AG04449 (cell line): ENCODE measurements at places on chromosomes 12 and 14.
A peak's percentile ranks its signal among the peaks of the same experiment; 100 is the strongest.

DNA sequence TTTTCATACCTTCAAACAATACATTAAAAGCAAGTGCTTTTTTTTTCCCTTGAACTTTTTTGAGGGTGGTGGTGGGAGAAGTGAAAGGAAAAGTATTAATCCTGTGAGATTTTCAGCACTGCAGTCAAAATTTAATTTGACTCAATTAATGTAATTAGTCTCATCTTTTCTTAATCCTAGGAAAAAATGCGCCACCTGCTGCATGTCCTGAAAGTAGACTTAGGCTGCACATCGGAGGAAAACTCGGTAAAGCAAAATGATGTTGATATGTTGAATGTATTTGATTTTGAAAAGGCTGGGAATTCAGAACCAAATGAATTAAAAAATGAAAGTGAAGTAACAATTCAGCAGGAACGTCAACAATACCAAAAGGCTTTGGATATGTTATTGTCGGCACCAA lies 52.2 kb downstream of the SPATA7 start:
- DNase-seq: no peak

DNA sequence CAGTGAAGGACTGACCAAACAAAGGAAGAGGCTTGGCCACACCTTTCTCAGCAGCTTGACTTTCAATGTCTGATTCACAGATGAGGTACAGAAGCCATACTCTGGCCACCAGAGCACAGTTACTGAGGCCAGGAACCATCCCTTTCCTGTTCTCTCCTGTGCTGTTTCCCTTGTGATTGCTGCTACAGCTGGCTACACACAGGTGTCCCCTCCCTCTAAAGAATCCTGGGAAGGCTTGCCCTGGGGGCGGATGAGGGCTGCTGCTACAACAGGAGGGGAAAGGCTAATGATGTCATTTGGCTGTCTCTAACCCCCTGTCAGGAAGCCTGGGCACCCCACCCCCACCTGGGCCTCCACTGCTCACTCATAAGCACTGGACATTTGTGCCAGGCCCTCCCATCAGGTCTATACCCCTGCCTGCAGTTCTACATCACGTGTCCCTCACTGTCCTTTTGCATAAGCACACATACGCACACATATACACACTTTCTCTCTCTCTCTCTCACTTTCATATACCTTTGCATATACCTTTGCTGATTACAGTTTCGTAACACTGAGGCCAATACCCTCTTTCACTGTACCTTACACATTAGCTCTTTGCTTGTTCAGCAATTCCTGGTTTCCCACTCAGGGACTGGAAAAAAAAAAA lies 41.4 kb downstream of the PRPF40B start:
- DNase-seq: no peak

DNA sequence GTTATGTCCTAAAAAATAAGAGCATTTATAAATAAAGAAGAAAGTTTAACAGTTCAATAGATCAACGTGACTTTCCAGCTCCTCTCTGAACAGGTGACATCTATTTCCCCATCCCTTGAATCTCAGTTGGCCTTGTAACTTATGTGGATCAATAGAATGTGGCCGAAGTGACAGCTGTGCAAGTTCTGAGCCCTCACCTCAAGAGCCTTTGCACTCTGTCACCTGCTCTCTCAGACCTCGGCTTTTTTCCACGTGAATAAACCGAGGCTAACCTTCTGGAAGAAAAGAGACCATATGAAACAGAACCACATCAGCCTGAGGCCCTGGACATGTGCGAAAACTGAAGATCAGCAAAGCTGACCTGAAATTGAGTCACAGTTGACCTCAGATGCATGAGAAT lies 253.0 kb downstream of the DAD1 start:
- DNase-seq: no peak

DNA sequence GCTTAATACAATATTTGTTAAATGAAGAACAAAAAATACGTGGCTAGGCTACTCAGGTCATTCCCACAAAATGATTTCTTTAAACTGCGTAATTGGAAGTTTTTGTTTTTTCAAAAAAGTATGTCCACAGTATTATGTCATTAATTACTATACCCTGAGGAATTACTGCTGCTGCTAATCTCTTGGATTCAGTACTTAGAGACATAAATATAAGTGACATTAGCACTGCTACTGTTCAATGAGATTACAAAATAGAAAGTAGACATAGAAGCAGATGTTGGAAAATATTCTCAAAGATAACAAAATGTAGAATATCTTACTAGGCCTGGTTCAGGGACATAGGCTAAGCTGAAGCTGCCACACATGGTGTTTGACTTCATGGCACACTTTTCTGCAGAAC lies 36.3 kb downstream of the HMGA2 start:
- DNase-seq: no peak

- DNase-seq: no peak
Measured at GRCh38 chr12:12349711-12350665, at the start of gene MANSC1. MANSC1 (minus strand) TSS chr12:12350242; CDS start chr12:12343314, 6,928 bp downstream.

DNA sequence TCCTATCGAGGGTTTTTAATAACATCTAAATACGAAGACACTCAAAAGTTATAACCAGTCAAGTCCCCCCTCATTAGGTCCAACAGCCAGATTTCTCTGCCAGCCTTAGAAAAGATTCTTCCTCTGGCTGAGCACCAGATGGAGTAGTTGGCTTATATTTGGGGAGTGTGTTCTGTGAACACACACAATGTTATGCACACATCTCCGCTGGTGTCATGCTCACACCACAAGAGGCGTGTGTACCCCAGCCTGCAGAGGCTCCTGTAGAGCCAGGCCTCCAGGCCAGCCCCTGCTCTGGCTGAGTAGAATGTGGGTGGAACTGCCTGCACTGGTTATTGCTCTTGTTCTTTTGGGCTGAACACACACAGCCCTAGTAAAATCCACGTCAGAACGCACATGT lies 64.0 kb downstream of the PIWIL1 start:
- DNase-seq: no peak

- no peak for DNase-seq
Measured at GRCh38 chr12:78419513-78419912, 445.1 kb upstream of the SYT1 start.

DNA sequence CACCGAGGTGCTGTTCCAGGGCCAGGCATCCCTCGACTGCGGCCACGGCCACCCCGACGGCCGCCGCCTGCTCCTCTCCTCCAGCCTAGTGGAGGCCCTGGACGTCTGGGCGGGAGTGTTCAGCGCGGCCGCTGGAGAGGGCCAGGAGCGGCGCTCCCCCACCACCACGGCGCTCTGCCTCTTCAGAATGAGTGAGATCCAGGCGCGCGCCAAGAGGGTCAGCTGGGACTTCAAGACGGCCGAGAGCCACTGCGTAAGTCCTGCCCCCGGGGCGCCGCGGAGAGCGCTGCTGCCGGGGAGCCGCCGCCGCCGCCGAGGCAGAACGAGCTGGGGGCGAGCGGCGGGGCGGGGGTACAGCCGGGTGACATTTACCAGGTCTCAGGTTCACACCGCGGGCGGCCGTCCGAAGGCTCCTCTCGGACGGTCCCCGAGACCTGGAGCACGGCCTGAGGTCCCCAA lies 1.4 kb downstream of the PLXNC1 start:
- no peak for DNase-seq

DNA sequence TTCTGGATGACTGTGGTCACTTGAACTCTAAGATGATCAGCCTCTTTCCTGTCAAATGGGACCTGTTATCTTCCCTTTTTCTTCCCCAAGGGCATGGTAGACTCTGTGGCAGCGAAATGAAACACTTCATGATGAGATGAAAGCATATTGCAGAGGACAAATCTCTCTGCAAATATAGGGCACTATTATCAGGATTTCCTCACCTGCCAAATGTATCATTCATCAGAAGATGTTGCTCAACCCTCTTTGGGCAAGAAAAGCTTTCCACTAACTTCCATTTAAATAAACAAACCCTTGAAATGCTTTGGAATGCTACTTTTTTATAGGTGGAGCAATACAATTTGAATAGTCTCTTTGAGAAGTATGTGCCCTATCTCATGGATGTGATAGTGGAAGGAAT lies 105.0 kb downstream of the DNAH10 start:
- DNase-seq: no peak

- DNase-seq: no peak
Measured at GRCh38 chr14:22047115-22047514, 373.5 kb upstream of the OR4E1 start.

GRCh38 chr12:70648831-70649230 lies 11.6 kb upstream of the PTPRB start:
- DNase-seq: peak; percentile 56

- peak; percentile 12 for DNase-seq
Measured at GRCh38 chr14:42884100-42884499, 1277.4 kb downstream of the LRFN5 start.

GRCh38 chr12:82833481-82833880 lies 146.8 kb downstream of the TMTC2 start:
- DNase-seq: no peak

GRCh38 chr14:61653507-61653906 lies 41.8 kb upstream of the HIF1A start:
- no peak for DNase-seq

GRCh38 chr12:13935169-13935568 lies 46.2 kb downstream of the GRIN2B start:
- DNase-seq: no peak

DNA sequence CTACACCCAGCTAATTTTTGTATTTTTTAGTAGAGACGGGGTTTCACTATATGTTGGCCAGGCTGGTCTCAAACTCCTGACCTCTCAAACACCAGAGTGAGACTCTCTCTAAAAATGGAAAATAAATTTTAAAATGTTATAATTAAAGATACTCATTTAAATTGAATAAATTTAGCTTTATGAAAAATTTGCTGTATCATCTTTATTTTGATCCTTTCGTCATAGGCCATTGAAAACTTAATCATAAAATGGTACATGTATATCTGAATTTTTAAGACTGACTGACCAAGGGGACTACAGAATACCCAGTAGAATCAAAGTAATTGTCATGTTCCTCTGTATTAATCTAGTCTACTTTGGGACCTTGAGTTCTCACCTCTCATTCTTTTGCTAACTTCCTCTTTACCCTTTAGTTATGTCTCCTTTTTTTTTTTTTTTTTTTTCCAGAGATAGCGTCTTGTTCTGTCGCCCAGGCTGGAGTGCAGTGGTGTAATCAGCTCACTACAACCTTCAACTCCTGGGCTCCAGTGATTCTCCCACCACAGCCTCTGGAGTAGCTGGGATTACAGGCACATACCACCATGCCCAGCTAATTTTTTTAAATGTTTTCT lies 9.5 kb downstream of the RAB5B start:
- no peak for DNase-seq

- DNase-seq: no peak
Measured at GRCh38 chr12:124684971-124685688, 117.7 kb upstream of the NCOR2 start.

DNA sequence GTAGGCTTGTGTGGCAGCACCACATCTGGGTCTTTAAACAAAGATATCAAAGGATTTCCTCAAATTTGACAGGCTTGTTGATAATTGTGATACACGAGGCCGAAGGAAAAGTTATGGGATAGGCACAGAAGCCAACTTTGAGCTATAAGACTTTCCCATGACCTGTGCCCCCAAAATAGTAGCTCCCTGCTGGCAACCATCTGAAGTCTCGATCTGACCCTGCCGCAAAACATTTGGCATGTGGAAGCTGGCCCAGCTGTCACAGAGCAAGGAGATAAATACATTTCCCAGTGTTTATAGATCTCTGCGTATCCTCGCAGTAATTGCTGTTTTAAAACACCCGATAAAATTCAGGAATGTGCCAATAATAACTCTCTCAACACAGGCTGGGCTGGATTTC lies 26.4 kb upstream of the RGS6 start:
- DNase-seq: no peak

DNA sequence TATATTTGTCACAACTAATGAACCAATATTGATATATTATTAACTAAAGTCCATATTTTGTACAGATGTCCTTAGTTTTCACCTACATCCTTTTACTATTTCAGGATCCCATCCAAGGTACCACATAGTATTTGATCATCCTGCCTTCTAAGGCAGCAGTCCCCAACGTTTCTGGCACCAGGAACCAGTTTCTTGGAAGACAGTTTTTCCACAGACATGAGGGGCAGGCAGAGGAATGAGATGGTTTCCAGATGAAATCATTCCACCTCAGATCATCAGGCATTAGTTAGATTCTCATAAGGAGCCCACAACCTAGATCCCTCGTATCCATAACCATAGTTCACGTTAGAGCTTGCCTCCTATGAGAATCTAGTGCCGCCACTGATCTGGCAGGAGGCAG lies 82.8 kb upstream of the BCL2L14 start:
- no peak for DNase-seq
